NCI-H1436 treated with DMSO at 0.1 percent for 48 hours (cell line): ENCODE measurements at places on chromosomes 1 and 21.

DNA sequence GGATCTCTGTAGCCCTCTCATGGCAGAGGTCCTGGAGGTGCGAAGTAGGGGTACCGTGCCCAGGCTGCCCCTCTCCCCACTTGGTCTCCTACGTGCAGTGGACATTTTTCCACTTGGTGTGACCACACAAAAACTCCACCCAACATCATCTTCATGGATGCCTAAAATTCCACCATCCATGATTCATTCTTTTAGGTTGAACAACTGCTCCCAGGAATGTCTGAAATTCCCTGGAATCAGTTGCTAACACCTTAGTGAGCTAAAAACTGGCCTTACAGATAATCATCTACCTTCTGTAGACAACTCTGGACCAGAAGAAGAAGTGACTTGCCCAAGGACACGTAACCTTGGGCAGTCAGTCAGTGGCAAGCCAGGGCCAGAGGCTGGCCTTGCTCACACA is 32.1 kb upstream of the CLIC4 start:
- DNase-seq: no peak

GRCh38 chr1:22778862-22779520 is 68.4 kb downstream of the EPHB2 start:
- DNase-seq: no peak

GRCh38 chr1:222852326-222852725 is 37.5 kb downstream of the DISP1 start:
- DNase-seq: no peak

DNA sequence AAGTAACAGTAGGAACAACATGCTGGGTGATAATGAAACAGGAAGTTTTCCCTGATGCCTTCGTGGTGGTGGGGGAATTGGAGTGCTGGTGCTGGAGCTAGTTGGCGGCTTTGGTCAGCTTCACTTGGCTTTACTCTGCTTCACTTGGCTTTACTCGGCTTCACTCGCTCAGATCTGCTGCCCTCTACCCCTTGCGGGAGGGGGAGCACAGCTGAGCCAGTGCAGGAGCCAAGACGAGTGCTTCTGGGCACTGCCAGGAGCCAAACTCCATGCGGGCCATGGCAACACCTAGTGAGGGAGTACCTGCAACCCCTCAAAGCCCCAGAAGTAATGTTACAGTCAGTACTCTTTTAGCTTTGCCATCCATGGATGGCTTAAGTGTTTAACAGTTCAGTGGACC is 10.6 kb upstream of the PRKACB start:
- no peak for DNase-seq

GRCh38 chr1:223142269-223142668 is 779 bp downstream of the TLR5 start:
- DNase-seq: no peak

DNA sequence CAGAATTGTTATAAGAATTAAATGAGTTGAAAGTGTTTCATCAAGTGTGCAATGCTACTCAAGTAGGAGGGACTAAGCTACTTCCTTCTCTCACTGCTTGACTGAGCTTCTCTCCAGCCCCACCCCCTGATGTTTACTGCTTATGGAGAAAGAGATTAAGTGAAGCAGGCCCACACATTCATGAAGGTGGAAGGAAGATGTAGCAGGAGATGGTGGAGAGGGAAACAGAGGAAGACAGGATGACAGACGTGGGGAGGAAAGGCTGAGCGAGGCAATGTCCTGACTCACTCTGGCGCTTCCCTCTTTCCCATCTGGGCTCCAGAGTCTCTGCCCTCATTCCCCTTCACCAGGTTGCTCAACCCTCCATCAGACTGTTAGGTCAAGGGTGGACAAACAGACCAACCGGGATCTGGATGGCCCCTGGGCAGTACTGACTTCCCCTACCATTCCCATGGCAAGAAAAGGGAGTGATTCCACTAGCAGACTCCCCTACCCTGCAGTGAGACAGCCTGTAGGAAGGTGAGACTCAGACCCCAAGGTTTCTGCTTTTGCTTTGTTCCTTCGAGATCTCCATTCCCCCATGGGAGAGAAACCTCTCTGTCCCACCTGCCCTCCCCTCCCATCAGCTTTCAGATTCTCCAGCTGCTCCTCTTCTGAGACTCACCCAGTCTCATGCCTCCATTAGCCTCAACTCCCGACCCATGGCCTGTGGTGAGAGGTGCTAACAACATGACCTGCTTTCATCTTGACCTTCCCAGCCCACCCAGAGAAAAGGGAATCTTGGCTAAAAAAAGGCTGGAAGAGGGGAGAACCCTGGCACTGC is 3.1 kb upstream of the ARHGEF2 start:
- DNase-seq: no peak

GRCh38 chr1:96978444-96978843 is 256.9 kb downstream of the PTBP2 start:
- no peak for DNase-seq

GRCh38 chr21:44299458-44300261 is at the start of gene PFKL:
PFKL (plus strand) TSS chr21:44300053; CDS start chr21:44300106, 53 bp downstream.
- DNase-seq: no peak

DNA sequence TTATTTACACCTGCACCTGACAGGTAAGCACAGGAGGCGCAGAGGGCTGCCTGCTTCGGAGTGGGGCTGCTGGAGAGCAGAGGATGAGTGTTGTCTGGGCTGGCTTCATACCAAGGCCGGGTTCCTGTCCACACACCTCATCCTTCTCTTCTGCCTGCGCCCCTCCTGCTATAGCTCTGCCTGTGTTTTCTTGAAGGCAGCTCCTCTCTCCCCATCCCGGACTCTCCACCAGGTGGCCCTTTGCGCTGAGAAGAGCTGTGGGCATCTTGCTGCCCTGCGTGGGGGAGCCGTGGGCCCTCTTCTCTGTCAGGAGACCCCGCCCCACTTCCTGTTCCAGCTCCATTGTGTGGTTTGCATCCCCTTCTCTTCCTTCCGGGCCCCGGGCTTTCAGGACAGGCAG is 35.0 kb downstream of the ARHGEF10L start:
- DNase-seq: no peak

- no peak for DNase-seq
These were observed 25.2 kb downstream of the PRAMEF20 start for GRCh38 chr1:13435458-13435857.

GRCh38 chr1:201212461-201213055 is 21.9 kb downstream of the IGFN1 start:
- DNase-seq: no peak

GRCh38 chr1:47409311-47410067 is 6.6 kb upstream of the FOXE3 start:
- no peak for DNase-seq

DNA sequence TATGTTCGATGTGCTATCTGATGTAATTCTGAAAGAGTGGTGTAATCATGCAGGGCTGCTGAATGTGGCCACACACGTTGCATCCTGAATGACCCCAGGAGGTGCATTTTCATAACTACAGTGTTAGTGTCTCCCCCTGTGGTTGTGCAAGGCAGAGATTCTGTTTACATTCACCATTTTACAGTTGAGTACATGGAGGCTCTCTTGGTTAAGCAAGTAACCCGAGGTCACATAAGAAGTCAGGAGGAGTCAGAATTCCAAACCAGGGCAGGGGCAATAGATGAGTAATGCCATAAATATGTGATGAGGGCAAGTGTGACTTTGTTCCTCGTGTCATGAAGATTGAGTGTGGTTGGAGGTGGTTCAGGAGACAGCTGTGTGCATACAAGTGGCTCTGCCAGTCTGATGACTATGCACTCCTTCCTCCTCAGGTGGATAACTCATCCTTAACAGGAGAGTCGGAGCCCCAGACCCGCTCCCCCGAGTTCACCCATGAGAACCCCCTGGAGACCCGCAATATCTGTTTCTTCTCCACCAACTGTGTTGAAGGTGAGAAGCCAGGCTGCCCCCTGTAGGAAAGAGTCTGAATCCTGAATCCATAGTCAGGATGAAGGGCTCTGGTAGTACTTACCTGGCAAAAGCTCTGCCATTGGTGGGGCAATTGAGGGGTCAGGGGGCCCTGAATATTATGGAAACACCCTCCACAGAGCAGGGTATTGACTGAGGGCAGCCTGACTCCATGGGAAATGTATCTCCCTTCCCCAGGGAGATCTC is 9.3 kb downstream of the ATP1A2 start:
- DNase-seq: no peak

DNA sequence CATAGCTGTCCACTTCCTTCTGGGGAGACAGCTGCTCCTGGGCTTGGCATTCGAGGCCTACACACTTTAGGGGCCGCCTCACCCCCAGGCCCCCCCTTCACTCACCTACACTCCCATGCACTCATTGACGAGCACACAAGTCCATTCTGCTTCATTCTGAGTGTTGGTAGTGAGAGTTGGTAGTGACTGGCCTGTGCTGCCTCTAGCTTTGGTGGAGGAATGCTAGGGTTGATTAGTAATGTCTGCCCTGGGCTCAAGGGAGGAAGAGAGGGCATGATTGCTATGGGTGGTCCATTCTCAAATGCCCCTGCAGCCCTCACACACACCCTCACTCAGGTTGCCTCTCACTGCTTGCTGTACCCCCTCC is 30.4 kb downstream of the TRIM11 start:
- DNase-seq: no peak

DNA sequence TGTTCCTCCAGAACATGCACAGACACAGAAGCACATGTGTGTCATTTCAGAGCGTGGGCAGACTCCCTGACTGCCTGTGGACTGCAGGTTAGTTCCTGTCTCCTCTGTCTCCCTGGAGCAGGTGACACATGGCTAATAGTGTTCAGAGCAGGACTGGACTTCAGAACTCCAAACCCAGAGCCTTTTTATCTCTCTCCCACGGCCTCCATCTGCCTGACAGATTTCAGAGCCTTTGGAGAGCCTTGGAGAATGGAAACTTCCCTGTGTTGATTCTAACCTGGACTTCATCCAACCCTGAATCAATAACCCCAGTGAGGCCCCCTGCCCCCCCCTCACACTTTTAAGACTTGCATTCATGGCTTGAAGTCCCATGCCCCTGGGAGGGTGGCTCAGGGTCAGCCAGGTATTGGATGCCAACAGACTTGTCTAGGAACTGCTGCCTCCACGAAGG is 44.4 kb downstream of the C1orf198 start:
- DNase-seq: no peak

DNA sequence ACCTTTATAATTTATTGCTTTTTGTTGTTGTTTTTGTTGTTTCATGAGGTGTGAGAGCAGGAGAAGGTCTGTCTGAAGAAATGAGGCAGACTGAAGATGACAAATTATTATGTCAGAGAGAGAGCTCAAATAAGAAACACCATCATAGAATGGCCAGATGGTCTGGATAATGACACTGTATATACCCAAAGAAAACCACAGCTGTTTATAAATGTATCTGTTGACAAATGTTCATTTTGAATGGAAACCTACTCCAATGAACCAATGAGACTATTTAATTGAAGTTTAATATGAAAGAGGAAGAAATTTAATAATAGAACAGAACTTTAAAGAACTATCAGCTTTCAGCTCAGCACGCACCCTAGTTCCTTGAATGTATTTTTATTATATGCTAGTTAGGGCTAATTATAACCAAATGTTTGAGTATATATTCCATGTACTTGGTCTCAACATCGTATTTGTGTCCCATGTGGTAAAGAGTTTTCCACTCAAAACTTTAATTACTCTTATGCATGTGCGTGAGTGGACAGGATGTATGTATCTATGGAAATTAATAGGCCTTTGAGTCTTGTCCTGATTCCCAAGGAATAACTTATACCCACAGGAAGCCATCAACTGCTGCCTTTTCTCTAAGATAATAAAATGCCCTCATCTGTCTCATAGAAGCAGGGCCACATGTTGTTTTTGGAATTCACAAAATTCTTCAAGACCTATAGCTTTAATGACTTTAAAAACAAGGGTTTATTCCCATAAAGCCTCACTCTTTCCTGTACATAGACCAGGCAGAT is 202.7 kb downstream of the KCNK2 start:
- no peak for DNase-seq

GRCh38 chr1:9145021-9145668 is 16.2 kb upstream of the GPR157 start:
- DNase-seq: no peak

DNA sequence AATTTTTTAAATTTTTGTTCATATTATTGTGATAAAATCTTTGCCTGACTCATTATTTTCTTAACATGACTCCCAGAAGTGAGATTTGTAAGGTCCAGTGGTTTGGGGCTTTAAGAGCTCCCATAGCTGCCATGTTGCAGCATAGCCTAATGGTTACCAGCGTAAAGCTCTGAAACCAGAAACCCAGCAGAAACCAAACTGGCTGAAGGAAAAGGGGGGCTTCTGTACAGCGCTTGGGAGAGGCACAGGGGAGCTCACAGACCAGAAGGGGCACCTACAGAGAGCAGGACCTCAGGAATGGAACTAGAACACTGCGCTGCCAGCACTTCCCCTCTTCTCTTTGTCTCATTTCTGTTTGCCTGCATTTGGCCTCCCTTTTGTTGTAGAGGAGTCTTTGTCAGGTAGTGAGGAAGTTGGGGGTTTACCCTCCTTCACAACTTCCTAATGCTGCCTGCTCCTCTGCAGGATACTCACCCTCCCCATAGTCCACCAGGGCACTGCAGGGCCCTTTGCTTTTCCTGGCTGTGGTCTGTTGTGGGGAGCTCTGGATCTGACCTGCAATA is 2.6 kb upstream of the PYCR2 start:
- DNase-seq: no peak

- no peak for DNase-seq
These were observed 49.5 kb downstream of the FGGY start for GRCh38 chr1:59346429-59346828.

- DNase-seq: no peak
These were observed 43.7 kb downstream of the MRPL39 start for GRCh38 chr21:25563361-25564116.

DNA sequence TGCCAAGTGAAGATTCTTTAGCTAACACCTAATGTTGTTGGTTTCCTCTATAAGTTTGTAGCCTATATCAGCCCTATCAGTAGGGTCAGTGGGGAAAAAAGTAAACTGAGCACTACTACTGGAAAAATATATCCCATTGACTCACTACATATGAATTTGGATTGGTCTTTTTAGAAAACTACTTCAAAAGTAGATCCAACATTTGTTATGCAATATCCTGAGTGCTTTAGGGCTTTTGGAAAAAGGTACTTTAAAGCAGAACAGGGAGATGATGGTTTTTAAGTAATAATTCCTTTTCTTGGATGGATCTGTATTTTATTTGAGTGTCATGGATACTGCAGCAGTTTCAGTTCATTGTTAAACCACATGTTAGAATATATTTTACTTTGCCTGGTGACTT is 7.1 kb downstream of the C1orf21 start:
- DNase-seq: no peak

GRCh38 chr1:86322241-86322640 is 73.9 kb downstream of the ODF2L start:
- no peak for DNase-seq

GRCh38 chr21:18168108-18168507 is 76.5 kb upstream of the CHODL start:
- DNase-seq: no peak

GRCh38 chr1:66119148-66119547 is 326.5 kb downstream of the PDE4B start:
- no peak for DNase-seq

DNA sequence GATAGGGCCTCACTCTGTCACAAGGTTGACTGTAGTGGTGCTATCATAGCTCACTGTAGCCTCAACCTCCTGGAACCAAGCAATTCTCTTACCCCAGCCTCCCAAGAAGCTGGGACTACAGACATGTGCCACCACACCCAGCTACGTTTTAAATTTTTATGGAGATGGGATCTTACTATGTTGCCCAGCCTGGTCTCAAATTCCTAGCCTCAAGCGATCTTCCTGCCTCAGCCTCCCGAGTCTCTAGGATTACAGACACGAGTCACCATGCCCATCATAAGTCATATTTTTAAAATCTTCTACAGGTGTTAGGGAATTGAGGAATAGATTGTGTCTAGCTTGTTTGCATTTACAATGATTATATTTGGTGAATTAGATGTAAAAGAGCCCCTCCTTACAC is 127.0 kb downstream of the CCDC185 start:
- DNase-seq: no peak

- DNase-seq: no peak
These were observed 4.8 kb downstream of the RUNX3 start for GRCh38 chr1:24925082-24925779.
